Ecto neural progenitor cell (in vitro differentiated cells): ENCODE measurements at places on chromosomes 5 and 9.

- DNase-seq, result no peak
Observed at GRCh38 chr5:77637170-77637997, 1.1 kb downstream of the OTP start.

DNA sequence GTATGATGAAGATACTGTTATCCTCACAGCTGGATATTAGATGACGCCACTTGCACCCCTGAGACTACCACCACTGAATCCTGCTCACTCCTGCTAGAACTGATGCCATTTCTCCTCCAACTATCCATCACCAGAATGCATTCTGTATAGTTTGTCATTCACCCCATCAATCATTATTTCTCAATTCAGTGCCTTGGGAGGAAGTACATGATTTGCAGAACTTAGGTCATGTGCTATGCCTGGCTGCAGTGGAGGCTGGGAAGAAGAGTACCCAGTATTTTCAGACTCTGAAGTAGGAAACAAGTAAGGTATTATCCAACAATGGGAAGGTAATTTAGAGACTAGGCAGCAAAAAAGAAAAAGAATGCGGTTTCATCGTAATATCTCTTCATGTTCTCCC, 26.2 kb upstream of the HSD17B4 start:
- DNase-seq, result no peak

DNA sequence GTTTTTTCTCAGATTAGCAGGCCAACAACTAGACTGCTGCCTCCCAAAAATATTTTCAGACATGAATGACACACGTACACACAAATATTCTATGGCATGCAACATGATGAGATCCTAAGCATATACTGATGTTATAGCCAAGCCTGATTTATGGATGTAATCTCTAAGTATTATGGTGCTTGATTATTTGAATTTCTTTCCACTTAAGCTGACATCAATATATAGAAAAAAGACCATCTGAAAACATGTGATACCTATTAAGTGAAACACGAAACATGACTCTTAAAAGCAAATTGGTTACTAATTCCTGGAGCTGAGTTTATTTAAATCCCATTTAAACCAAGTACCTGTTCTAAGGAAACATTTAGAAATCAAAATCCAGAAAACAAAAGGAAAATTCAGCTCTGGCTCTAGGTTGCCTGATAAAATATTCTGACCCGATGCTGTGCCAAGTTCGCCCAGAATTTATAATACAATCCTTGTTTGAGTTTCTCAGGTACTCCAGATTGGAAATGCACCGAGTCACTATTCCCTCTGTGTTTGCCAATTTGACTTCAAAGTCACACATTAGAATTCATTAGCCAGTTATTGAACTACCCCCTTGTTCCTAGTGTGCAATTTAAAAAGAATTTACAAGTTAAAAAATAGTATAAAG, 548.6 kb downstream of the CSNK1G3 start:
- DNase-seq, result no peak

GRCh38 chr5:113474100-113474728, 14.0 kb downstream of the MCC start:
- DNase-seq, result no peak

GRCh38 chr5:136699651-136700050, 334.3 kb upstream of the TRPC7 start:
- DNase-seq, result no peak

DNA sequence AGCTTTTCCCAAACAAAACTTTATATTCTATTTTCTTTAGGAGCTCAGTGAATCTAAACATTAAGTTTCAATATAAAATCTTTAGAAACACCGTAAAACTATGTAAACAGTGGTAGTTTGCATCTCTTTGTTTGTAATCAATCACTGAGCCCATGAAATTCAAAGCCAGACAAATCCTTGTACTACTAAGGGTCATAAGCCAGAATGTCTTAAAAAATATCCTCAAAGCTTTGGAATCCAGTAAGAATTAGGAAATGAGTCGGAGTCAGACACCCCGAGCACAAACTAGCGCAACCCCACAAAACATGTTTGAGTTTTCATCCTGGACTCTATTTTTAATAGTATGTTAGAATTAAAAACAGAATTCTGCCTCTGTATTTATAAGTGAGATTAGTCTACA, 153.8 kb downstream of the HSPA4 start:
- no peak for DNase-seq

GRCh38 chr9:14277244-14277643, 36.7 kb downstream of the NFIB start:
- no peak for DNase-seq

- DNase-seq, result no peak
Observed at GRCh38 chr5:124000538-124000937, 488.6 kb downstream of the CSNK1G3 start.

GRCh38 chr9:127353882-127354281, 43.1 kb upstream of the SLC2A8 start:
- DNase-seq, result no peak

DNA sequence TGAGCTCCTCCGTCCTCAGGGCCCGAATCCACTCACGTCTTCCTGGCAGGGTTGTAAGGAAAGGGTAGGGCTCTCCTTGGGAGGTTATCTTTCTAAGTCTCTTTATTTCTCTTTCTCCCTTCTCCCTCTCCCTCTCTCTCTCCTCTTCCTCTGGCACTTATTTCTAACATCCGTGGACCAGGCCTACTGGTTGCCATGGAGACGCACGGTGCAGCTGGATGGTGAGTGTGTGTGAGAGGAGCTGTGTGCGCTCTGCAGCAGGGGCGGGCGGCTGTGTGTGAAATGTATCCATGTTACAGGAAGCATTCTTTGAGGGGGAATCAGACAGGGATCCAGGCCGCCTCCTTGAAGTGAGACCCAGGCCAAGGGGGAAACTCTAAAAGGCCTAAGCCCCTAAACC, 32.2 kb downstream of the PCDH1 start:
- peak; percentile 72 for DNase-seq

DNA sequence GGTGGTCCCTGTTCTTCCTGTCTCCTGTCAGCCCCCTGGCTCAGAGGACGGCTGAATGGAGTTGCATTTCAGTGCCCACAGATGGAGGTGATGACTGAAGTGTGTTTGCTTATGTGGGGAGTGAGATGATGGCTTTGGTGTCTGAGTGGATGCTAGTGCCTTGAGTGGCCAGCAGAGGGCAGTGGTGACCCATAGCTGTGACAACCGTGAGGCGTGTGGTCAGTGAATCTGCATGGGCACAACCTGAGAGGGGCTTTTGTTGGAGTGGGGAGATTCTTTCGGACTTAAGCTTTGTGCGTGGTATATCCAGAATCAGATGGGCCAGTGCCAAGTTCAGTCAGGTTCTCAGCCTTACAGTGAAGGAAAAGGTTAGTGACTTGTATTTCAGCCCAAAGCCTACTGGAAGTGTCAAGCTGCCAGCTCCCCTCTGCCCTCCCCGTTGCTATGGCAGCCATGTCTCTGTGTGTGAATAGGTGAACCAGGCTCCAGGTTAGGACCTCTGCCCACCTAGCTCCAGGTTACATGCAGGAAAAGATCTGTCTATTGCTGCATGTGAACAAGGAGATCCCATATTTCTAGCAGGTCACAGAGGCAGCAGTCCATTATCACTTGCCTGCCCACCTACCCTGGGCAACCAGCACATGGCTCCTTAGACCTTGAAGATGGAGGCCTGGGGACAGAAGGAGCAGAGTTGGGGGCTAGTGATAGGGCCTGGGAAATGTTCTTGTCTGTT, 14.7 kb upstream of the CXXC5 start:
- peak; percentile 86 for DNase-seq

GRCh38 chr5:148768806-148769415, 57.5 kb upstream of the ADRB2 start:
- DNase-seq, result no peak

DNA sequence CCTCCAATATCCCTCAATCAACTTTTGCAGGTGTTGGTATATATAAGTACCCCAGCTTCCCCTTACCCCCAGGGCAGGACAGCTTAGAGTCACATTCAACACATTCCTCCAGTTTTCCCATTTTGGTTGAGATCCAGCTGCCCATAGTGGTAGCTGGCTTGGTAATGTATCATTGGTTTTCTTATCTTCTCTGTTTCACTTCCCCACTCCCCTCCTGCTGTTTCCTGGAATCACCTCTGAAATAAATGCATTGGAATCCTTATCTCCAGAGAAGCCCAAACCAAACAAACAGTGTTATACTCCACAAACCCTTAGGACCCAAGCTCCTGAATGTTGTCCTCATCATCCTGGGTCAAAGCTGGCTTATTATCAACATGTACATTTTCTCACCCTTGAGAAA, 184.8 kb downstream of the TMEM38B start:
- no peak for DNase-seq

GRCh38 chr5:144469106-144469505, 298.4 kb downstream of the KCTD16 start:
- DNase-seq, result no peak

- no peak for DNase-seq
Observed at GRCh38 chr5:160260006-160260775, 30.9 kb downstream of the FABP6 start.

DNA sequence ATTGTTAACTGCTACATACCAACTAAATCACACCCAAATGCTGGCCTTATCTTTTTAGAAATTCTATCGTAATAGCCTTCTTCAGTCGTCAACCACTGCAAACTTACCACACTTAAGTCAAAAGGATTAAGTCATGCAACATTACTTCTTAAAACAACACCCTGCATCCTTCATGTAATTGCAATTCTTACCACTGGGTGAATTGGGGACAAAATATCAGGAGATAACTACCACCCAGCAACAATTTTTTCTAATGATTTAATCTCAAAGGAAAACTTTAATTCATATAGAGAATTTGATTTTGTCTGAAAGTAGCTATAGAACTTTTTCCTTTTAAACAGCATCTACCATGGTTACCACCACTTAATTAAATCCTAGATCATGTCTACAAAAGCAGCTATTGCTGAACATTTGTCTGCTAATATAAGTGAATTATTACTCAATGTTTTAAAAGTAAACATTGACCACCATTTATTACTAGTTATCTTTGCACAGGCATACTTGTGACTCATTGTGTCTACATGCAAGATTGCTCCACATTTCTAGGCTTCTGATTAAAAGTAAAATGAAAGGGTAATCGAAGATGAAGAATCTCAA, 10.5 kb downstream of the MLLT3 start:
- no peak for DNase-seq

GRCh38 chr9:31336386-31336785, 1048.1 kb upstream of the ACO1 start:
- no peak for DNase-seq

- no peak for DNase-seq
Observed at GRCh38 chr5:120613729-120614128, 149.6 kb downstream of the PRR16 start.

DNA sequence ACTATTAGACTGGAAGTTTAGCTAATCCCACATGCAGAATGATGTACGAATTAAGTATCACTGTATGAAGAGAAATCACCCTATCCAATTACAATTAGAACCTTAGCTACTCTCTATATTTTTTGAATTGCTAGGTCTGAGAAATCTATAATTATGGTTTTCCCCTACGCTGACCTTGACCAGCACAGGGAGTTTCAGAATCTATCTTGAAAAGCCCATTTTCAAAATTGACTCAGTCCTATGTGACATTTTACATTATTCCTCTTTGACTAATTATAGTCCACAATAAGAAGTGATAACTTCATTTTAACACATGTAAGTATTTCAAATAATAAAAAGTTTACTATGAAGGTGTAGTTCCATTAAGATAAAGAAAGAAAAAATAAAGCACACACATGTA, 21.5 kb downstream of the NUDT12 start:
- no peak for DNase-seq

DNA sequence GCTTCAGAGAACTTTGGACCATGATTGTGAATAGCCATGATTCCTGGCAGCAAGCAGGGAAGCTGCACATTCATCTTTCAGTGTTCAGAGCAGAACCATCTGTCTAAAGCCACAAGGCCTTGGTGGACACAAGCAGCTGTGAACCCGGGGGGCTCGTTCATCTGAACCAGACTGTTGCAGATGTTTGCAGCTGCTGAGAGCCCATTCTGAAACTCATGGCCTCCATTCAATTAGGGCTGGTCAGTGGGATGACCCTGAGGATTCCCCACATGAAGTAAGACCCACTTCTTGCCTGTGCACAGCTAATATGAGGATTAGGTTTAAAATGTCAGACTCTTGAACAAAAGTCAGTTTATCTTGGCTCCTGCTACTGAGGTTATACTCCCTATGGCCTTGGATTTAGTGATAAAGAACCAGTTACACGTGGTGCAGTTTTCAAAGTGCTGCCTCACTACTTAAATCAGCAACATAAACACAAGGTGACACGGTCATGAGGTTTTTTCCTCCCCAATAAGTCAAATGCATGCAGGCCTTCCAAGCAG, 109.8 kb upstream of the IFNK start:
- no peak for DNase-seq

DNA sequence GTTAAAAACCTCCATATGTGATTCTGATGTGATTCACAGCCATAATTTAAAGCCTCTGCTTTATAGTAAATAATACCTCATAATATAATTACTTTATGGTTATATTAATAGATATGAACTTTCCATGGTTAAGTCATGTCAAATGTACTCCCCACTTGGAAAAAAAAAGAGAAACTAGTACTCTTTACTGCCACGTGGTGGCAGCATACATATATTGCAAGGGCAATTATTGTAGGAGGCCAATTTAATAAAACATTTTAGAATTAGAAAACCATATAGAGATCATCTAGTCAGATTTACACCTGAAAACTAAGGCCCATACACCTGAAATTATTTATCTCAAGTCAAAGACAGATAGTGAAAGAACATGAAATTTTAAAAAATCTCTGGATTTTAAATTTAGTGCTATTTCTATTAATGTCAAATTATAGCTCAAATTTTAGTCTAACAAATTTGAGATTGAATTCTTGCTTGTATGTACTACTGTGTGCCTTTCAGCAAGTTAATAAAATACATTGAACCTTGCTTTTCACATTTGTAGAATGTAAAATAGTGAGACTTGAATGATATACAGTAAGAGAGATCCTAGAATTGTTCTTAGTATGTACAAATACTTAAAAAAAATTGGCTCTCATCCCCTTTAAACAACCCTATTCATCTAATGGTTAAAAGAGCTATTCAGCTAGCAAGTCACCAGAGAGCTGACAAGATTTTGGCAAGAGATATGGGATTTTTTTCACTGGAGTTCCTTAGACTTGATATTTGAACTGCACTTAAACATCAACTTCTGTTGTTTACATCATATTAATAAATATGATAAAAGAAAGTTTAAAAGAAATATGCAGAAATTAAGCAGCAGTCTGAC, 603.8 kb downstream of the TLE4 start:
- no peak for DNase-seq
